ENCODE measurements at places on chromosomes 12 and 14. TPM values are rescaled to one million over a fixed set of nuclear protein-coding genes. Genes with fewer than 3 reads are reported as not detected.

The TAS2R30 gene
- total RNA-seq: 11.1 TPM

GRCh38 chr14:20400589-20400964 lies 12.7 kb downstream of the TEP1 start:
- no peaks in the 10 kb centered on the region for H3K4me1 ChIP-seq
- no peaks in the 10 kb centered on the region for H3K27me3 ChIP-seq
- no peak for DNase-seq
- peaks cover 2% of the 10 kb centered on the region for H3K36me3 ChIP-seq

DNA sequence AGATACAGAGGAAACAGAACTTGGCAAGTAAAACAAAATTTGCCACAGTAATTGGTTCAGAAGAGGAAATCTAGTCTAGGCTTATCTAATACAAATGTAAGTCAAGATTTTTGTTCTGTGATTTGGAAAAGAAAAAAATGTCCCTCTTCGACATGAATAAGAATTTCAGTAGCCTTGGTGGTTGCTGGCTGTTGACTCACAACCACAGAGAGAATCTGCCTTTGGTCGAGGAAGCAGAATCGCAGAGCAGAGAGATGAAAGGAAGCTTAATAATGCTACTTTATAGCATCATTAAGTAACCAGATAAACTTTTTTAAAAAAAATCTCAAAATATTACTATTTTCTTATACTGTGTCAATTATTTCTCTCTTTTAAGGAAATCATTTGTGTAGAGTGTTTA lies 1096.6 kb downstream of the FLRT2 start:
- no peaks in the 10 kb centered on the region for H3K4me1 ChIP-seq
- H3K27me3 ChIP-seq: no peaks in the 10 kb centered on the region
- no peak for DNase-seq
- no peak overlapping the region for H3K27ac ChIP-seq

- H3K4me1 ChIP-seq: no peaks in the 10 kb centered on the region
- no peaks in the 10 kb centered on the region for H3K27me3 ChIP-seq
- no peak overlapping the region for H3K27ac ChIP-seq
- no peak for DNase-seq
Observed at GRCh38 chr14:61329478-61330051, 8.2 kb downstream of the PRKCH start.

The EML5 gene
- 0.96 TPM for total RNA-seq

DNA sequence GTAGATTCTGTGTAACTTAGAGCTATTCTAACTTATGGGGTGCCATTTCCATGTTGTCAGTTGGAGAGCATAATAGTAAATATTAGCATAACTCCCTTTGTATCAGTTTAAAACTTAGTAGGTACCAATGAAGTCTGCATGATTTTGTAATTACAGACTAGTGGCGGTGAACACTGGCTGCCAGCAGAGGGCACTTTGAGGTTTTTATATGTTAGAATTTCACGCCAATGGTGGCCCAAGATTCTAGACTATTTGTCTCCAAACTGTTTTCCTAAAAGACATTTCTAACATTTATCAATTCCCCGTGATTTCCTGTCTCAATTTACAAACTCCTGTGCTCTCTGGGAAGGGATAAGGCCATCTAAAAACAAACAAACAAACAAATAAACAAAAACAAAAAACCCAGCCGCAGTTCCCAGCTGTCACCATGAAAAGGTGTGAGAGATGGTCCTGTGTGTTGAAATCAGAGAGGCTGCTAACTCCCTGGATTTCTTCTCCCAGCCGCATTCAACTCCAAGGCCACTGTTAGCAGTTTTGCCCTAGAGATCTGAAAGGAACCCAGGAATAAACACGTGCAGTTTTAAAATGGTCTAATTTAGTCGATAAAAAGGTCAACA lies 57.6 kb downstream of the BRMS1L start:
- DNase-seq: no peak
- H3K27me3 ChIP-seq: no peaks in the 10 kb centered on the region
- H3K4me1 ChIP-seq: no peaks in the 10 kb centered on the region
- no peak overlapping the region for H3K4me3 ChIP-seq
- no peaks in the 10 kb centered on the region for H3K36me3 ChIP-seq

GRCh38 chr14:99769799-99770198 lies 23.4 kb upstream of the EML1 start:
- no peak overlapping the region for H3K27ac ChIP-seq
- no peaks in the 10 kb centered on the region for H3K27me3 ChIP-seq
- no peak overlapping the region for H3K4me3 ChIP-seq
- no peak for DNase-seq

The ZNF891 gene
- 4.6 TPM for total RNA-seq

DNA sequence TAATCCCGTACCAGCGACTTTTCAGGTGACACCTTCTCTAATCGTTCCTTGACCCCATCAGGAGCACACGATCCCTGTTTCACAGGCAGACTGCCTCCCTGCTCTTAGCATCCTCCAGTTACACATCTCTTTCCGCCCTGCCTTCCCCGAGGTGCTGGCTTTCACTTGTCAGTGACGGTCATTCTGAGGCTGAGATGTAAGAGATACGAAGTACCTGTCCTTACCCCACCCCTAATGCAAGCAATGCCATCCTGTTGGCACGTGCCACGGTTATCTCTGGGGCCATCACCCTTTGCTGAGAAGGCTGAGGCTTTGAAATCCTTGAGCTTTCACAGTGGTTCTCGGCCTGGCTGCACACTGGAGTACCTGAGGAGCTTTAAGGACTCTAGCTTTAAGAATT lies 24.4 kb downstream of the B4GALNT3 start:
- H3K36me3 ChIP-seq: no peaks in the 10 kb centered on the region
- H3K4me3 ChIP-seq: no peak overlapping the region
- no peak for DNase-seq
- H3K4me1 ChIP-seq: no peaks in the 10 kb centered on the region
- no peak overlapping the region for H3K27ac ChIP-seq

- no peak for DNase-seq
- no peaks in the 10 kb centered on the region for H3K36me3 ChIP-seq
- no peaks in the 10 kb centered on the region for H3K4me1 ChIP-seq
- H3K27ac ChIP-seq: no peak overlapping the region
- no peak overlapping the region for H3K4me3 ChIP-seq
Observed at GRCh38 chr12:34121360-34121759, 99.1 kb downstream of the ALG10 start.

DNA sequence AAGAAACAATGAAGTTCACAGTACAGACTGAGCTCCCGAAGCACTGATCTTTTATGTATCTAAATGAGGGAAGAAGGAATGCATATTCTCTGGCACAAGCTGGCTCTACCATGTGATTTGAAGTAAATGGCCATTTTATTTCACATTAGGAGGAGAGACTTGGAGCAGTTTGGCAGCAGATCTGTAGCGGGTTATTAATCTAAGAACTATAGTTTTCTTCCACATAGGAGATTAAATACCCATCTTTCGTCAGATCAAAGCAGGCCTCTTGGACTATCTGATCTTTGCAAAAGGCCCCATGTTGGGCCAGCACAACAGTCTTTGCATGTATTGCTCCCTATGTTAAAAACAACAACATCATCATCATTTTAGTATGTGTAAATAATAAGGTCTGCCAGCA lies 477.8 kb downstream of the ZFP36L1 start:
- DNase-seq: no peak
- no peaks in the 10 kb centered on the region for H3K27me3 ChIP-seq
- no peak overlapping the region for H3K27ac ChIP-seq
- no peaks in the 10 kb centered on the region for H3K4me1 ChIP-seq
- H3K36me3 ChIP-seq: no peaks in the 10 kb centered on the region

DNA sequence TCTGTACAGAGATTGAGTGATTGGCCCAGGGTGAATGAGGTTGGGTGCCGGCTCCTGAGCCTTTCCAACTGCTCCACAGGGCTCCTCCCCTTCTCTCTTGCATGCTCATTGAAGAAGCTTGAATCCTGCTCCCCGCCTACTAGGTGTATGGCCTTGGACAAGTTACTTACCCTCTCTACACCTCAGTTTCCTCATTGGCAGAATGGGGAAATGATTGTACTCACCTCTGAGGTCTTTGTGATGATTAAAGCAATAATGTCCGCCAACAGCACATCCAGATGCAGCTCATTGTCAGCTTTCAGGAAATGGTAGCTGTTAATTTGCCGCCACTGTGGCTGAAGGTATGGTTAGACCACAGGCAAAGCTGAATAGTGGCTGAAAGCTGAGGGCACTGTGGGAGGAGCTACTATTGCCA lies 174.1 kb downstream of the CRADD start:
- H3K4me3 ChIP-seq: no peak overlapping the region
- H3K27ac ChIP-seq: no peak overlapping the region
- H3K36me3 ChIP-seq: no peaks in the 10 kb centered on the region
- H3K27me3 ChIP-seq: no peaks in the 10 kb centered on the region

The GNB3 gene
- 0.80 TPM for total RNA-seq

DNA sequence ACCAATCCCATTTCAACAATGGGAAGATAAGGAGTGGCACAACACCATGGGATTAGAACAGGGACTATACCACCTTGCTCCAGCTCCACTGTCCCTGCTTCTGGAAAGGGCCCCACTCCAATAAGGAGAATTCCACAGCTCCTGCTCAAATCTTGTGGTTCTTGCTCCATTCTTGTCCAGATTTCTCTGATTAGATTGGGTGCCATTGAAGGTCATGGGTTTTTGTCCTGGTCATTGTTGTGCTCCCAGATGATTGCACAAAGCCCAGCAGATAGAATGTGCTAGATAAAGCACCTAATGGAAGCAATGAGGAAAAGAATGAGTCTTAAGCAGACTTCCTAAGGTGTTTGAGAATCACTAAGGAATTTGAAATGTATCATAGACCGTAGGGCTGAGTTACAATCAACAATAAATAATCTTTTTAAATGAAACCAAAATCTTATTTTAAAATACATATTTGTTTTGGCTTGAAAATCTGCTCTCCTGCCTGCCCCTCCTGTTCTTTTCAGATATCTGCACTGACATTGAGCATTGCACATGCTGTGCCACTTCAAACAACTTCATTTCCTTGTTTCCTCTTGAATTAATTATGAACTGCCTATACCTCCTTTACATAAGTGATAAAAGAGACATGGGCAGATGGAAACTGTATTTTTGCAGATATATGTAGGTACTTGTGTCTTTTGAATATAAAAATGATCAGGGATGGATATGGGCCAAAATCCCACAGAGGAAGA lies 115.9 kb downstream of the FGD4 start:
- H3K36me3 ChIP-seq: no peaks in the 10 kb centered on the region
- no peak overlapping the region for H3K27ac ChIP-seq
- no peaks in the 10 kb centered on the region for H3K27me3 ChIP-seq

The ENDOU gene
- total RNA-seq: 1.4 TPM

DNA sequence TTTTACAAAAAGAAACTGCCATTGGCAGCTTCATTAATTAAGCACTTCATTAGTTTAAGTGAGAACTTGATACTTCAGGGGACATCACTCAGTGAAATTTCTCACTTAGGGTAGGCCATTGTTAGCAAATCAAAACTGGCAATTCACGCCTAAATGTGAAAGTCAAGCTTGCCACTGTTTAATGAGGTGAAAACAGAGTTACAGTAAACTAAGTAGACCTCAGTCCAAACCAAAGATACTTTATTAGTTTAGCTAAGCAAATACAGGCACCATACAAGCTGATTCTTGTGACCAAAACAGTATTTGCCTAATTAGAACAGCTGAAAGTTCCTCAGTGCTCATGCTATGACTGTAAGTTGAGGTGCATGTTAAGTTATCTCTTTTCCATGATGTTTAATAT lies 176.5 kb upstream of the CPNE8 start:
- no peak overlapping the region for H3K27ac ChIP-seq
- no peaks in the 10 kb centered on the region for H3K27me3 ChIP-seq
- H3K4me3 ChIP-seq: no peak overlapping the region
- no peaks in the 10 kb centered on the region for H3K4me1 ChIP-seq

The CMTM5 gene
- not detected for total RNA-seq

GRCh38 chr12:108394196-108394595 lies 55.1 kb upstream of the CMKLR1 start:
- DNase-seq: no peak
- no peaks in the 10 kb centered on the region for H3K4me1 ChIP-seq
- H3K27me3 ChIP-seq: no peaks in the 10 kb centered on the region
- no peak overlapping the region for H3K27ac ChIP-seq
- no peaks in the 10 kb centered on the region for H3K36me3 ChIP-seq
- no peak overlapping the region for H3K4me3 ChIP-seq

The SLC17A8 gene
- not detected for total RNA-seq

GRCh38 chr12:28486521-28486920 lies 296.3 kb downstream of the CCDC91 start:
- no peaks in the 10 kb centered on the region for H3K36me3 ChIP-seq
- H3K27ac ChIP-seq: no peak overlapping the region
- no peak overlapping the region for H3K4me3 ChIP-seq
- no peak for DNase-seq
- H3K27me3 ChIP-seq: no peaks in the 10 kb centered on the region
- H3K4me1 ChIP-seq: no peaks in the 10 kb centered on the region

DNA sequence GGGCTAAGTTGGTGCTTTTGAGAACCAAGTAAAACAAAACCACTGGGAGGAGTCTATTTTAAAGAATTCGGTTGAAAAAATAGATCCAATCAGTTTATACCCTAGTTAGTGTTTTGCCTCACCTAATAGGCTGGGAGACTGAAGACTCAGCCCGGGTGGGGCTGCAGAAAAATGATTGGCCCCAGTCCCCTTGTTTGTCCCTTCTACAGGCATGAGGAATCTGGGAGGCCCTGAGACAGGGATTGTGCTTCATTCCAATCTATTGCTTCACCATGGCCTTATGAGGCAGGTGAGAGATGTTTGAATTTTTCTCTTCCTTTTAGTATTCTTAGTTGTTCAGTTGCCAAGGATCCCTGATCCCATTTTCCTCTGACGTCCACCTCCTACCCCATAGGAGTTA lies 1.8 kb upstream of the RAB5B start:
- no peaks in the 10 kb centered on the region for H3K36me3 ChIP-seq
- H3K27me3 ChIP-seq: no peaks in the 10 kb centered on the region
- H3K27ac ChIP-seq: peak overlapping the region; percentile 98

DNA sequence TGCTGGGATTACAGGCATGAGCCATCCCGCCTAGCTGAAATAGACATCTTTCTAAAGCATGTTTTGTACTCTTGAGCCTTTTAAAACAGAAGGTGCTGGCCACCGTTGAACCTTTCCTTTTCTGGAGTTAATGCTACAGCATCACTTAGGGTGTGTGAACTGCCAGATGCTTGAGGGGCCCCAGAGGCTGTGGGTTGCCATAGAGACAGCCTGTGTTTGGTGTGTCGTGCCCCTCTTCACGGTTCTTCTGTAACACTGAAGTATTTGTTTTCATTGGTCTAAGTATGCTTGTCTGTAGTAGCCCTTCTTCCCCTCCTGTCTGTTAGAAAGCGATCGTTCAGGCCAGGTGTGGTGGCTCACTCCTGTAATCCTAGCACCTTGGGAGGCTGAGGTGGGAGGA lies 30.8 kb downstream of the PLEKHG3 start:
- no peak overlapping the region for H3K27ac ChIP-seq
- no peaks in the 10 kb centered on the region for H3K36me3 ChIP-seq
- no peaks in the 10 kb centered on the region for H3K27me3 ChIP-seq
- no peak for DNase-seq
- H3K4me3 ChIP-seq: no peak overlapping the region

DNA sequence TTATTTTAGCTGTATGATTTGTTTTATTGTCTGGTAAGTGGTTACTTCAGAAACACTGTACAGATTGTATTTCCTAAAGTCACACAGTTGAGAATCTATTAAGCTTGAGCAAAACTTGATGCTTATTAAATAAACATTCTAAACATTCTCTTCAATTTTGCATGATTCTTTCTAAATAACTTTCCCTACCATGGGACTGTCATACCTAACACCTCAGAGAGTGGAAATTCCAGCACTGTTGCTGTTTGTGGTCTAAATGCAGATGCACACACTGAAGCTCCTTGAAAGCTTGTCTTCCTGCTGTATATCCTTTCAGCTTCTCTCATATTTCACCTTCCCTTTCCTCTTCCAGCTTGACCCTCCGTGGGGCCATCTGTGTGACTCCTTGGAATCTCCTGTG lies 392.0 kb downstream of the LRIG3 start:
- no peaks in the 10 kb centered on the region for H3K4me1 ChIP-seq
- no peaks in the 10 kb centered on the region for H3K36me3 ChIP-seq

All from breast epithelium (tissue), 4 donors.